T follicular helper cell (primary cell): ENCODE measurements at places on chromosomes 1 and 21.

DNA sequence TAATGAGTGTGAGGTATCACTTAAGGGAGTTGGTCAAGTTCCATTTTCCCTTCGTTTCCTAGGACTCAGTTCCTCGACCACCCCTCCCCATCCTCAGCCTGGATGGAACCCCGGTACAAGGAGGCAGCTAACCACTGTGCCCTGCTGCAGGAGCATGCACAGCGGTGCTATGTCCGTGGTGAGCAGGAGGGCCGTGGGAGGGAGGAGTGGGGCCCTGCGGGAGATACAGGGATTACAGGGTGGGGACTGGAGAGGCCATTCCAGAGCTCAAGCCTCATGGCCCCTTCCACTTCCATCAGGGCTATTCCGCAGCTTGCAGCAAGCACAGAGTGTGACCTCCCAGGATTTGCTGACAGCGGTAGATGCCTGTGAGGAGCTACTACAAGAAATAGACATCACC is 25.8 kb downstream of the HYI start:
- no peak for DNase-seq

GRCh38 chr1:42325014-42325402 is 10.0 kb downstream of the FOXJ3 start:
- no peak for DNase-seq

DNA sequence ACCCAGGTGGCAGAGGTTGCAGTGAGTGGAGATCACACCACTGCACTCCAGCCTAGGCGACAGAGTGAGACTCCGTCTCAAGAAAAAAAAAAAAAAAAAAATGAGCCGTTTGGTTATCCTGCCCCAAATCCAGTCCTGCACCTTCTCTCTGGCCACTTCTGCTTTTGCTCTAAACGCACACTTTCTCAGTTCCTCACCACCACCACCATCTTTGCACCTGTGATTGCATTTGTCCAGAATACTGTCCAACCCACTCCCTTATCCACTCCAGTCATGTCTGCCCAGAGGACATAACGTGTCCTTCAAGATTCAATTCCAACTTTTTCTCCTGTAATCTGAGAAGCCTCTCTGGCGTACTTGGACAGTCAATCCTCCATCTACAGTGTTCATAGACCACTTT is 2.2 kb upstream of the NEK2 start:
- DNase-seq = no peak

- no peak for DNase-seq
These were observed 30.8 kb downstream of the KCNA3 start for GRCh38 chr1:110643879-110644472.

DNA sequence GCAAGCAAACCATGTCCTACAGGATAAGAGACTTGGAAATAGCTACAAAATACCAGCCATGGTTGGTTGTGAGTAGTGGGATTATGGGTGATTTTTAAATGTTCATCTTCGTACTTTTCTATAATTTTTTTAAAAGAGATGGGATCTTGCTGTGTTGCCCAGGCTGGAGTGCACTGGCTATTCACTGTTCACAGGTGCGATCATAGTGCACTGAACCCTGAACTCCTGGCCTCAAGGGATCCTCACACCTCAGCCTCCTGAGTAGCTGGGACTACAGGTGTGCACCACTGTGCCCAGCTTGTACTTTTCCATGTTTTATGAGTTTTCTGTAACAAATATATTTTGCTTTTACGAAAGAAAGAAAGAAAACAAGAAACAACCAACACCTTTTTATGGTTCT is 224.2 kb downstream of the FOXD2 start:
- no peak for DNase-seq

- DNase-seq = no peak
These were observed 79.6 kb downstream of the PSMG1 start for GRCh38 chr21:39103689-39104088.

- DNase-seq = no peak
These were observed 16.5 kb upstream of the OVAAL start for GRCh38 chr1:180542113-180542837.

DNA sequence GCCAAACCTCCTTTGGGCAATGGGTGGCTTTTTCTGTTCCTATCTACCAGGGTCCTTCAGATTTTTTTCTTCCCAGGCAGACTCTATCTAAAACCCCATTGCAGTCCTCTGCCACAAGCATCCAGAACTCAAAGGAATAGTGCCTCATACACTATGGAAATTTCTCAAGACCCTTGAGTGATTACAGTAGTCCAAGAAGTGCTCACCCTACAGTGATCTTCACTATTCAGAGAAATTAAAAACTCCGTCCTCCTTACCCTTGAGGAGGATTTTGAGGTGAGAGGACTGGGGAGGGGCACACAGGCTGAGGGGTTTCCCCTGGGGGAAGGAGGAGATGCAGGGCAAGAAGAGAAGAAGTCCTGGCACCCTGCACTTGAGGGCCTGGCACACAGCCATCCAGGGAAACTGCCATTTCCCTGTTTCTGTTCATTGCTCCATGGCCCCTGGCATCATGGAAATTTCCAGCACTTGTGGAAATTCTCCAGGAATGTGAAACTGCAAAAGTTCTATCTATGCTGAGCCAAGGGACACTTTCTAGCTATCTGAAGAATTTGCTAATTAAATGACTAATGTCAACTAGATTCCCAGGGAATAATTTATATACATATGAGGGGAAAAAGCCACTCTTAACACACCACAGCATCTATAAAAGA is 102.5 kb upstream of the ATP1B1 start:
- no peak for DNase-seq

GRCh38 chr1:14696761-14697160 is 98.3 kb downstream of the KAZN start:
- no peak for DNase-seq
